ENCODE measurements at places on chromosomes 1 and 21.

DNA sequence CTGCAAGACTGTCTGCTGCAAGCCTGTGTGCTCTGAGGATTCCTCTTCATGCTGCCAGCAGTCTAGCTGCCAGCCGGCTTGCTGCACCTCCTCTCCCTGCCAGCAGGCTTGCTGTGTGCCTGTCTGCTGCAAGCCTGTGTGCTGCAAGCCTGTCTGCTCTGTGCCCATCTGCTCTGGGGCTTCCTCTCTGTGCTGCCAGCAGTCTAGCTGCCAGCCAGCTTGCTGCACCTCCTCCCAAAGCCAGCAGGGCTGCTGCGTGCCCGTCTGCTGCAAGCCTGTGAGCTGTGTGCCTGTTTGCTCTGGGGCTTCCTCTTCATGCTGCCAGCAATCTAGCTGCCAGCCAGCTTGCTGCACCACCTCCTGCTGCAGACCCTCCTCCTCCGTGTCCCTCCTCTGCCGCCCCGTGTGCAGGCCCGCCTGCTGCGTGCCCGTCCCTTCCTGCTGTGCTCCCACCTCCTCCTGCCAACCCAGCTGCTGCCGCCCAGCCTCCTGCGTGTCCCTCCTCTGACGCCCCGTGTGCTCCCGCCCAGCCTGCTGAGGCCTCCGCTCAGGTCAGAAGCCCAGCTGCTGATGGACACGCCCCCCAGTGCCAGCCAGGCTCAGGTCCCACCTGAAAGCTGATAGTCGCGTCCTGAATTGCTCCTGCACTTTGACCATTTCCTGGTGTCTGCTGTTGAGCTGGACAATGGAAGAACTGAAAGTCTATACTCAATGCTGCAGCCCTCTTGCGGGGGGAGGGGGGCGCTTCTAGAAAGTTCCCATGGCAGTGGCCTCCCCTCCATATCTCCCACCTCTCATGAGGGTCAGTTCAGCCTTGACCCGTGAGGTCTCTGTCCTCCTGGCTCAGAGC, 1.2 kb downstream of the KRTAP10-4 start:
- no peak for DNase-seq

DNA sequence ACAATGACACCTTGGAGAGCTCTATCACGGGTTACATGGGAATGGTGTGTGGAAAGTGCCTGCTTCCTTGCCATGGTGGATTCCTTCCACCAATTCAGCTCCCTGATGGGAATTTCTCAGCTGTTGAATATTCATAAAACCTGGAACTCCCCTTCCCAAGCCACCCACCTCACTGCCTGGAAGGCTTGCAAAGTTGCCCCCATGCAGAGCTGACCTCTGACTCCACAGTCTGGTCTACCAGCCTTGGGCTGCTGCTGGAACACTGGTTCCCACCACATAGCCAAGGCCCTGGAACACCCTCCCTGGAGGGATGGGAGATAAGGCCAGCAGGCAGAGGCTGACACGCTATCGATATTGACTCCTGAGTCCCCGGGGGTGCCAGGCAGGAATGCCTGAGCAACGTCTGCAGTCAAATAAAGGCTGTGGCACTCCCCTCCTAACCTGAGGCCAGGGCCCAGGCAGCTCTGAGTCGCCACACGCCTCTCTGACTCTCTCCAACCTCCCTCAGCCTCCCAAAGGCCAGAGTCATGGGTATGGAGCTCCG, 8.8 kb downstream of the CCDC24 start:
- no peak for DNase-seq

GRCh38 chr21:42798106-42798505, 81.2 kb downstream of the WDR4 start:
- no peak for DNase-seq

- DNase-seq = no peak
These were observed 100.9 kb downstream of the PEX14 start for GRCh38 chr1:10575616-10576015.

DNA sequence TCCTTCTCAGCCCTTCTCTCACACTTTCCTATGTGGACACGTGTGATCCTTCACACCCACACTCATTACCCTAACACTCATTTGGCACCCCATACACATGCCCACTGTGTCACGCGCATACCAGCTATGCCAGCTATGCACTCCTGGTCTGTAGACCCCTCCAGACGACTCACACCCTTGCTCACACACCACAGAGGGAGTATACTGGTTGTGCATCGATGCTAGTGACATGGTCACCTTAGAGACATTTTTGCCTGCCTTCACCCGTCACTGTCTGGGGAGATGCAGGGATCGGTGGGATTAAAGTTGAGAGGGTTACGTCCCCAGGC, 8.3 kb upstream of the PPM1J start:
- no peak for DNase-seq

DNA sequence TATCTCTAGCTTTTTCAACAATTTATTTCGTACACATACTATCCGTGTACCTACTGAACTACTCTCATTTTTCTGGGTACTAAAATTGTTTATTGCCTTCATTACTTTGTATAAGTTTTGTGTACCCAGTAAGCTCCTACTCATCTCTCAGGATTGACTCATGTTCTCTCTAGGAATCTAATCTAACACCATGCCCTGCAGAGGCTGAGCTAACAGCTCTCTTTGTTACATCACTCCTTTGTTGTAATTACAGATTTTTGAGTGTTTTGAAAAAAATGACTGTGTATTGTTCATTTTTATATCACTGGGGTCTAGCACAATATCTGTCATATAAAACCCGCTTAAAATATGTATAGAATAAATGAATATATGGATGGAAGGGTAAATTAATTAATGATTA, 167.1 kb downstream of the ATP6V1G3 start:
- no peak for DNase-seq

- DNase-seq = no peak
These were observed 4.6 kb upstream of the PRDM16 start for GRCh38 chr1:3064296-3064850.

DNA sequence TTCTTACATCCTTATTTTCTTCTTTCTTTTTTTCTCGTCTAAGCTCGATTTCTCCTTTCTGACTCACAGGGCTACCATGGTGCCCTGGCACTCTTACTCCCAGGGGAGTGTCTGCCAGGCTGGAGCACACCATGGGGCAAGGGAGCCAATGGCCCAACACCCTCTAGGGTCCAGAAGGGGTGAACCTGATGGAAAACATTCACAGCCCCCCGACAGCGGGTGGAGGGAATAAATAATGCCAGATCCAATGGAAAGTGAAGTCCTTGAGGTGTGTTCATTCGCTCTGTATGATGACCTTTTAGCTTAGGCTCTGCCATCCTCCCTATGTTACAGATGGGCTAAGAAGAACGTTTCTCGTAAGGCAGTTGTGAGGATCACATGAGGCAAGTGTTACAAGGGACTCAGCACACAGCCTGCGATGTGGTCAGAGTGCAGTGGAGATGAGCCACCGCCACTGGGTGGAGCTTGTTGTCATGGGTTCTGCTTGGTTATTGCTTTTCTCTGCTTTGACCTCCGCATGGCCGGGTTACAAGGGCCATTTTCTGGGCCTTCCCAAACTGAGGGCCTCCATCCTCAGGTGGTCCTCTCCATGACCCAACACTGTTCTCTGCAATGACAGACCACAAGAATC, 3.5 kb upstream of the FCMR start:
- no peak for DNase-seq

- DNase-seq = no peak
These were observed 589.9 kb downstream of the MATN1 start for GRCh38 chr1:30133414-30134055.

DNA sequence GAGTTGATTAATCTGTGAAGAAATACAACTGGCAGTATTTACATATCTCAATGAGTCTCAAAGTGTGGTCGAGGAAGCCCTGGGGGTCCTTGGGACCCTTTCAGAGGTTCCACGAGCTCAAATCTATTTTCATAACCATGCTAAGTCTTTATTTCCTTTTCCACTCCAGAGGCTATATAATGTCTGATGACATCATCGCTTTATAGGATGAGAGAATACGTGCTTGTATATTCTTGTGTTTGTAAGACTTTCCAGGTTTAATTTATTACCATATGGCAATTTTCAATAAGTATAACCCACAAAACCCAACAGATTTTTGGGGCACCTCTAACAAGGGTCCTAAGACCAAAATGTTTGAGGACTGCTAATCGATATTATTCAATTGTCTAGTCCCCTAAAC, 1.4 kb upstream of the SLC19A2 start:
- DNase-seq = no peak

DNA sequence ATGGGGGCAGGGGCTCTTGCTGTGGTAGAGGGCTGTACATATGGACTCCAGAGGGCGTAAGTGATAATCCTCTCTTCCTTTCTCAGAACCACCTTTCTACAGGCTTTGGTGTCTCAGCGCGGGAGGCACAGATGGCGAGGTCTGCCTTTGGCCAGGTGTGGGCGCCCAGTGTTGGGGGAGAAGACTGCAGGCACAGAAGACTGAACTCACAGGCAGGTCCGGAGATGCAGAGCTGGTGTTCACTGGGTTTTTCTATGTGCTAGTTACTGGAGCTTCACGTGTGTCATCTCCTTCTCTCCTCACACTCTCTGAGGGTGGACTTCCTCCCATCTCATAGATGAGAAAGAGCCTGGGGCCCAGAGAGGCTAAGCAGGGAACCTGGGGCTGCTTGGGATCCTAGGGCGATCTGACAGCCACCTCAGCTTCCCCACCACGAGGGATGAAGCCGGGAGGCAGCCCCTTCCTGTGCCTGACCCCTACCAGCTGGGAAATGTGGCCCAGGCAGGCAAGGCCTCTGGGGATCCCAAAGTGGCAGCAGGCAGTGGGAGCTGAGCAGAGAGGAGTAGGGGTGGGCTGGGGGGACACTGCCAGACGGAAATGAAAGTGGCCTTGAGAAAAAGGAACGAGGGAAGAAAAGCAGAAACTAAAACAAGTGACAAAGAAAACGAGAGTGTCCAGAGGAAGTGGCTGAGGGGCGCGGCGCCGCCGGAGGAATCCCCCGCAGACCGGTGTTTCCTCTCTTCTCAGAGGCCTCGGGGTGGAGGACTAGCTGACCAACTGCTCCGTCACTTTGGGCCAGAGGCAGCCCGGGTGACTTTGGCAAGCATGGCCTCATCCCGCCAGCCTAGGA, 191.6 kb downstream of the HIVEP3 start:
- no peak for DNase-seq

- no peak for DNase-seq
These were observed 7.0 kb upstream of the P3R3URF start for GRCh38 chr1:46183079-46183847.

GRCh38 chr1:210332719-210333398, 4.2 kb downstream of the HHAT start:
- DNase-seq = no peak

- DNase-seq = no peak
These were observed 268.5 kb downstream of the PTPRU start for GRCh38 chr1:29504709-29505410.

- no peak for DNase-seq
These were observed 31.7 kb downstream of the RUNX3 start for GRCh38 chr1:24898152-24898908.

- DNase-seq = no peak
These were observed 32.5 kb upstream of the FHAD1 start for GRCh38 chr1:15214527-15214926.

- no peak for DNase-seq
These were observed 20.6 kb downstream of the MEF2D start for GRCh38 chr1:156480016-156480370.

GRCh38 chr1:41383094-41383852, 22.0 kb downstream of the FOXO6 start:
- no peak for DNase-seq

- no peak for DNase-seq
These were observed 684 bp downstream of the PPIH start for GRCh38 chr1:42658877-42659337.

DNA sequence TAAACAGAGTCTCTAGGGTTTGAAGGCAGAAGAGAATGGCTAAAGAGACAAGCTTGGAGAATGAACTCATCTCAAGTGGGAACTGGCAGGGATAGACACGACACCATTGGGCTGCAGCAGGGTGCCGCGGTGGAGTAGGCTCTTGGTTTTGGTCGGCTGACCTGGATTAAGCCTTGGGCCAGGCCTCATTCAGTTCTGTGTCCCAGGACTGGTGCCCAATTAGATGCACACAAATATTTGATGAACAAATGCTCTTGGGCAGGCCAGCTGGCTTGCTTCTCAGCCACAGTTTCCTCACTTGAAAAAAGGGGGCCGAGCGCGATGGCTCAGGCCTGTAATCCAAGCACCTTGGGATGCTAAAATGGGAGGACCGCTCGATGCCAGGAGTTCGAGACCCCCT, 53.4 kb upstream of the CITED4 start:
- DNase-seq = no peak

GRCh38 chr1:89563957-89564604, 39.5 kb downstream of the LRRC8B start:
- DNase-seq = no peak

- no peak for DNase-seq
These were observed 5.5 kb downstream of the SMPDL3B start for GRCh38 chr1:27940297-27940696.

DNA sequence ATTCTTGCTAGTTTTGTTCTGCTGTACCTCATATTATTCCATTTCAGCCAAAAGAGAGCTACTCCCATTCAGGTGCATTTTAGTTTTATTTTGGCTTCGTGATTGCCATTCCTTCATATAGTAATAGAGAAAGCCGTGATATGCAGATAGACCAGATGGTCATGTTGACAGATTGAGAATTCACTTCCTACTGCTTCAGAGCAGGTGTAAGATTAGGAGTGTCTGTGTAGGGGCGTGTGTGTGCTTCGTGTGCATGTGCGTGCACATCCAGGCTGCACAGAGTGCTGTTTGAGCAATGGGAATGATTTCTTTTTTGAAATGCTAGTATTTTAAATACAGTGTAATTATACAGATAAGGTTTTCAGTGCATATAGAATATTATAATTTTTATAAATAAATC, 10.3 kb downstream of the NFIA start:
- DNase-seq = no peak

- DNase-seq = no peak
These were observed 34.8 kb downstream of the CRYAA start for GRCh38 chr21:43203591-43203990.

- DNase-seq = no peak
These were observed 8.3 kb downstream of the ADAR start for GRCh38 chr1:154599658-154600057.

DNA sequence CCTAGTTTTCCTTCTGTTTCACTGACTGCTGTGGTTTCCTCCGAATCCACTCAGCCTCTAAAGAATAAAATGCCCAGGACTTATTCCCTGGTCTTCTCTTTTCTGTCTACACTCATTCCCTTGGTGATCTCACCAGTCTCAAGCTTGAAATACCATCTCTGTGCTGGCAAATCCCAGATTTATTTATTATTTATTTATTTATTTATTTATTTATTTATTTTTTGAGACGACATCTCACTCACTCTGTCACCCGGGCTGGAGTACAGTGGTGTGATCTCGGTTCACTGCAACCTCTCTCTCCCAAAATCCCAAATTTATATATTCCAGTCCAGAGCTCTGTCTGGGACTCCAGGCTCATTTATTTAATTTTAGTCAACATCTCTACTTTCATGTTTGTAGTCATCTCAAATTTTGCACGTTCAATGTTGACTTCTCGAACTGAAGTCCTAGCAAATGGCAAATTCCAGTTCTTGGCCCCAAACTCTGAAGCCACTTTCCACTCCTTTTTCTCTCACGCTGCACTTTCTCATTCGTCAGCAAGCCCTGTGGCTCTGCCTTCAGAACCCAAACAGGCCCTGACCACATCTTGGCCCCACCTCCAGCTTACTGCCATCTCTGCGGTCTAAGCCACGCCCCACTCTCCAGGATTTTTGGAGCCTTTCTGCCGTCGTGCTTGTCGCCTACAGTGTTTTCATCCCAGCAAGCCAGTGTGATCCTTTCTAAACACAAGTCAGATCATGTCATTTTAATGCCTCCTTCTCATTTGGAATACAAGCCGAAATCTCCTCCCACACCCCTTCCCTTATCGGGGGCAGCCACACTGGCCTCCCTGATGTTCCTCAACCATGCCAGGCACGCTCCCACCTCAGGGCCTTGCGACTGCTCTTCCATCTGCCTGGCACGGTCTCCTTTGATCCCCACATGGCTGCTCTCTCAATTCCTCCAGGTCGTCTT, 14.2 kb upstream of the TENT5B start:
- no peak for DNase-seq
